ENCODE measurements at places on chromosomes 3 and 15.

GRCh38 chr15:97815835-97816234, 144.7 kb upstream of the ARRDC4 start:
- no peak for DNase-seq

DNA sequence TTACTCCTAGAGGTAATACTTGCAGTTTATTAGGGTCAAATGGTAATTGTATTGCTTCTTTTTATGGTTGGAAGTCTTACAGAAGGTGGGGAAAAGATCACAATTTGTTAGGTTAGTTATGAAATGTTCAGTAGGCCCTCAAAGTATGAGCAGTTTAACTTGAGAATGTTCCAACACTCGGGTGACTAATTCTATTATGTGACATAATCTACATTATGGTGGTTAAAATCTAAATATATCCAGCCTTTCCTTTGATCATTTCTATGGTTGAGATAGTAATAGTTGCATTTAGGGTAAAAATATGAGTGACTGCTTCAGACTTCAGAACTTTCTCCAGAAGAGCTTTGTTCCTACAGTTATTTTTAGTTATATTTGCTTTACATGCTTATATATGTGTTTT, 19.6 kb upstream of the FBXO22 start:
- no peak for DNase-seq

DNA sequence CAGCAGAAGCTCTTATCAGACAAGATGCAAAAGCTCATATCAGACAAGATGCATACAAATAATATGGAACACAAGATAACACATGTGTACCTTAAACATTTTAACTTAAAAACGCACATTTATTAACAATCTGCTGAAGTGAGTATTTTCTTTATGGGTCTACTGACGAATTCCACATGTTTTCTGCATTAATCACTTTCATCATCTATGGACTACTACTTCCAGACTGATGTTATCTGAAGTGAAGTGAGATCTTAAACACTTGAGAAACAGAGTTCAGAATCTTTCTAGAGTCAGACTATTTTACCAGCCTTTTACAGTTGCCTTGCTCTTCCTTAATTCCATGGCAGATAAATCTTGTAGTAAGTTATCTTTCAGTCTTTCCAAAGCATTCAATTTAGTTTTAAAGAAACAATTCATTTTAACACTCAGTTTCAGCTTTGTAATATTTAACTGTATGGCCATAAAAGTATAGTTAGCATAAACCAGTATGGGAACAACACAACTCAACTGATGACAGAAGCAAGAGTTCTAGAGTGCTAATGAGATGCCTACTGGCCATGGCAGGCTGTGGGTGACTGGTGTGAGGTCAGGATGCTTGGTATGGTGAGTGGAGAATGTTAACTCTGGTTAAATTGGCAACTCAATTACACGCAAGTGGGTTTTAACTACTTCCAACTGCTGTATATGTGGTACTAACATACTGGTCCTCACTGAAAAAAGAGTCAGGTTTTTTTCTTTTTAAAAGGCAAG, 9.8 kb downstream of the CMTM6 start:
- DNase-seq, result no peak

DNA sequence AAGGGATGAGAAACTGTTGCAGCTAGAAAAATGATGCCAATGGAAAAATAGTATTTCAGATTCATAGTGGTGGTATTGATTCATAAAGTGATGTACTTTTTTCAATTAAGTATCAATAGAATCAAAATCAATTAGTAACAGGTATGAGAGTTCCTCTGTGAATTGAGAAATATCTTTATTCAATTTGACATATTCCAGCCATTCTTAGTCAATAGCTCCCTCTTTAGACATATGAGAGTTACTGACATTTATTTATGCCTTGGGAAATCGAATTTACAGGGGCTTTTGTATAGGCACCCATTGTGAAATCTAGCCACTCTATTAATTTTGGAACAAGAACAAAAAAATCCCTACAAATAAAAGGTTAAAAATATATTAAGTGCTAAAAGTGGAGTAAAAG, 386.9 kb upstream of the CNTN3 start:
- no peak for DNase-seq

- DNase-seq, result no peak
Observed at GRCh38 chr3:40079847-40080240, 229.7 kb upstream of the EIF1B start.

GRCh38 chr3:34106879-34107278, 308.4 kb downstream of the PDCD6IP start:
- no peak for DNase-seq

DNA sequence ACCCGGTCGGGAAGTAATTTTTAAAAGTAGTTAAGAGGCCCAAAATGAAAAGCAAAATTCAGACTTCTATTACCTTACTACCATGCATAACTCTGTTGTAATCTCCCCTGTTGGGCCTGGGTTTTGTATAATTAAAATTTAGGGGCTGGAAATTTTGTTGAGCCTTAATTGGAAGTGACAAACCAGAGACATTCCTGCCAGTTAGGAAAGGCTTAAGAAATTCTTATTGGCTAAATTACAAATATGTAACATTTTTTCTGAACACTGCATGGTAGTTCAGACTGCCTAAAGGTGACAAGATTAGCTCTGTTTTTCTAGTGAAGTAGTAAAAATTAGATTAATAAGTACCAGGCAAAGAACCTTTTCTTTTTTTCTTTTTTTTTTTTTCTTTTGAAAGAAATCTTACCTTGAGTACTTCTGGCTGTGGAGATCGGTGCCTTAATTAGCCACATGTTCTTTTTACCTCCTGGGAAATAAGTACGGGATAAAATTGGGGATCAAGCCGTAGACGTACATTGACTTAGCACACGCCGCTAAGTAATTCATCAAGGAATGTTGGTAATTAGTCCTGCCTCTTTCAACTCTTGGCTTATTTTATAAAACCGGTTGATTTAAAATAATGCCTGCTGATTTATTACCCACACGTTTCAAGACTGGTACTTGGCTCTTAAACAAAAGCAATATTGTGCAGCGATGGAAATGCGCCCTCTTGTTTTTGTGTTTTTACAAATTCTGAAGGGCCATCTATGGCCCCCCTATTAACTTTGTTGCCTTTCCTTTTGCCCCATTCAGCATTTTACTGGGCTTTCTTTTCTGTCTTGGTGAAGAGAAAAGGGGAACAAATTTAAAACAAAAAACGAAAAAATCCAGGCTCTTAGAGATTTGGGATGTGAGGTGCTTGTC, 111.2 kb upstream of the SAMMSON start:
- no peak for DNase-seq

DNA sequence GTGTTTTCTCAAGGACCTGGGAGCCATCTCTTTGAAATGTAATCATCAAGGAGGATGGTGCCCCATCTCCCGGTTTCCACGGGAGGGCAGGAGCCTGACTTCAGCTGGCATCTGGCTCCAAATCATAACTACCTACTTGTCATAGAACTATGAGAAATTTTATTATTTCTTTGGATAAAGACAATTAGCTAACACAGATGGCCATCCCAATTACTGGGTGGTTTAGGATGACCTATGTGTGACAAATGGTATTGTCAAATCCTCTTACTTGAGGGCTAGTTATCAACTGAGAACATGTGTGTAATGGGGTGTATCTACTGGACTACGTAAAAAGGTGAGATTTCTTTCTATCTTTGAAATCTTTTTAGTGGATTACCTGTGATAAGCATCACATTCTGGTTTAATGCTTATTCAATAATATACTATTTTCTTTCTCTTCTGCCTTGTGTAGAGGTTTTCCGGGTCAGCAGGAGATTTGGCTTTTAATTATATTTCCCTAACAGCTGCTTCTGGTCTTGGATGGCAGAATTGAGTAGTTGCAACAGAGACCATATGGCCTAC, 15.3 kb upstream of the PARP14 start:
- DNase-seq, result no peak

- no peak for DNase-seq
Observed at GRCh38 chr15:73809728-73810501, 56.8 kb upstream of the INSYN1 start.
